ENCODE measurements at places on chromosomes 7 and 10. TPM values are rescaled to one million over a fixed set of nuclear protein-coding genes. Genes with fewer than 3 reads are reported as not detected.

GRCh38 chr7:135800560-135800959 lies 51.9 kb upstream of the FAM180A start:
- H3K4me3 ChIP-seq = no peak overlapping the region
- H3K36me3 ChIP-seq = no peaks in the 10 kb centered on the region
- H3K27me3 ChIP-seq = no peaks in the 10 kb centered on the region
- no peak for DNase-seq
- no peaks in the 10 kb centered on the region for H3K4me1 ChIP-seq

DNA sequence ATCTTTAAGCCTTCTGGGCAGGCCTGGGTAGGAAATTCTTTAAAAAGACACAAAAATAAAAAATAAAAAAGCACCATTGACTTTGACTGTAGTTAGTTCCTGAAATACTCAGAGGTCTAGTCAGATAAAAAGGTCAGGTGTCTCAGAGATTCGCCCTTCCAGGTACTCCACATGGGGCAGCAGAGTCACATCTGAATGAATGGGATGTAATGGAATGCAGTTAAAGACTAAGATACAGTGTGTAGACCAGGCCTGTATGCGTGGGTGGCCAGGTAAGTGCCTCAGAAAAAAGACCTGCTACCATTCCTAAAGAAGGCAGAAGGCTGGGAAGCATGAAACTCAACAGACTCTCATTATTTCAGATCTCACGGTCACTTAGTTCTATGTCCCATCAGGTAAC lies 68.6 kb upstream of the SEM1 start:
- H3K4me3 ChIP-seq = no peak overlapping the region
- no peaks in the 10 kb centered on the region for H3K4me1 ChIP-seq
- DNase-seq = no peak
- no peak overlapping the region for H3K27ac ChIP-seq
- no peaks in the 10 kb centered on the region for H3K27me3 ChIP-seq

ZPBP gene
- total RNA-seq = not detected

FOXP2 gene
- not detected for total RNA-seq

DNA sequence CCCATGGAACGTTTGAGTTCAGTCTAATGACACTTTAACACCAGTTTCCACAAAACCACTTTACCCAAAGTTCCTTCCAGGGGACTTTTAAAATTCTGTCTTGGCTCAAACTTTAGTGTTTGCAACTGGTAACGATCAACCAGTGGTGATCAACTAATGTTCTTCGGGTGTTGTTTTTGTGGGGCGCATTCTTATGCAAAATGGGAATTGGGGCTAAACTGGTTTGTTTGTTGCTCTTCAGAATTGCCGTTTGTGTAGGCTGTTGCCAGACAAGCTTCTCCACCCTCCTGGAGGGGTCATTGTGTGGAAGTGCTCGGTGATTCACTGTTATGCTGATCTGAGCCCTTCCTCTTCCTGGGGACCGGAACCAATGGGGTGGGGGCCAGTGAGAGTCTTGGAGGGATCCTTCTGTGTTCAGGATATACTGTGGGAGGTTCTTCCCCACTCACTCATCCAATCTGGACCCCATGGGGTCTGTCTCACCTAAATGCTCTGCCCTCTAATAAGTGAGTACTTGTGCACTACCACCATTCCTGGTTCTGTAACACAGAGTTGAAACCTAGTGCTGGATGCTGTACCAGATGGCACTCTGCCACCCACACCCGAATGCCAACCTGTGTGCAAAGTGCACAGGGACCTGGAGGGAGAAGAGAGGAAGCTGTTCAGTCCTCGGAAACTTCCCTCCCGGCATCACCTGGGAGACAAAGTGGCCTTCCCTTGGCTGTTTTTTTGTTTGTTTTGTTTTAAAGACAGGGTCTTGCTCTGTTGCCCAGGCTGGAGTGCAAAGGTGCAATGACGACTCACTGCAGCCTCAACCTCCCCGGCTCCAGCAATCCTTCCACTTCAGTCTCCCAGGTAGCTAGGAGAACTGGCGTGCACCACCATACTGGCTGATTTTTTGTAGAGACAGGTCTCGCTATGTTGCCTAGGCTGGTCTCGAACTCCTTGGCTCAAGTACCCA lies 2.1 kb downstream of the NFE2L3 start:
- H3K36me3 ChIP-seq = no peaks in the 10 kb centered on the region
- H3K27ac ChIP-seq = no peak overlapping the region

STARD3NL gene
- total RNA-seq = 29.4 TPM

DNA sequence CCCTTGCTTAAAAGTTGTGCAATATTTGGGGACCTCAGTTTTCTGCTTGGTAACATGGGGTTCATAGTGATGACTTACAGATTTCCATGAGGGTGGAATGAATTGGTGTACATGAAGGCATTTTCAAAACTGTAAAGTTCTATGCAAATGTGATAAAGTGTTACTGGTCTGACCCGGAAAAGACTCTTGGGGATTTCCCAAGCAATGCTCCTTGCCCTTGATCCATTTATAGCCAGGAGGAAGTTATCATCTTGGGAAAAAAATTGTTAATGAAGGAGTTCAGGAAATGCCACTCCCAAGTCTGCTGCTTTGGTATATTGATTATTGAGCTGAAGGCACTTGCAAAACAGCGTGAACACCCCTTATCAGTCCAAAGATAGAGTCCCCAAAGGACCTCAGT lies 96.3 kb upstream of the ZPBP start:
- no peak overlapping the region for H3K4me3 ChIP-seq
- no peak overlapping the region for H3K27ac ChIP-seq
- H3K27me3 ChIP-seq = no peaks in the 10 kb centered on the region
- no peaks in the 10 kb centered on the region for H3K4me1 ChIP-seq

DNA sequence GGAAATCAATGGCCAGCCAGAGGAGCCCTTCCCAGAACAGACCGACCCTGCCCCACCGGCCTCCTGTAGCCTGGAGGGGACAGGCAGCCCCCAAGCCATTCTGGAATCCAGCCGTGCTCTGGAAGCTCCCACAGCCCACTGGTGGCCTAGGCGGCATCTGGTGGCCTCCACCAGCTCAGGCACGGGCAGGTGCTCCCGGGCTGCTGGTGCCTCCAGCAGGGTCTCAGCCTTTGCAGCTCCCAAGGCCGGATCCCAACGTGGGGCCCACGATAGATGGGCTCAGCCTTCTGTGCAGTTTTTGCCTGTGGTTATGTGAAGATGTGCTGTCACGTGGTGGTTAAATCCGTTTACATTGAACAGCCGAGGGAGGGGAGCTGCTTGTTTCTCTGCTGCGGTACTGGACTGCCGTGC lies 44.4 kb downstream of the JAKMIP3 start:
- no peak overlapping the region for H3K4me3 ChIP-seq
- H3K27me3 ChIP-seq = no peaks in the 10 kb centered on the region
- no peak overlapping the region for H3K27ac ChIP-seq
- H3K36me3 ChIP-seq = no peaks in the 10 kb centered on the region
- no peak for DNase-seq

PCDH15 gene
- total RNA-seq = not detected

- no peaks in the 10 kb centered on the region for H3K36me3 ChIP-seq
- no peaks in the 10 kb centered on the region for H3K27me3 ChIP-seq
- peaks cover 58% of the 10 kb centered on the region for H3K4me1 ChIP-seq
- DNase-seq = no peak
- H3K4me3 ChIP-seq = no peak overlapping the region
- H3K27ac ChIP-seq = no peak overlapping the region
These were observed 1.6 kb downstream of the CHN2 start for GRCh38 chr7:29196191-29196590.

DNA sequence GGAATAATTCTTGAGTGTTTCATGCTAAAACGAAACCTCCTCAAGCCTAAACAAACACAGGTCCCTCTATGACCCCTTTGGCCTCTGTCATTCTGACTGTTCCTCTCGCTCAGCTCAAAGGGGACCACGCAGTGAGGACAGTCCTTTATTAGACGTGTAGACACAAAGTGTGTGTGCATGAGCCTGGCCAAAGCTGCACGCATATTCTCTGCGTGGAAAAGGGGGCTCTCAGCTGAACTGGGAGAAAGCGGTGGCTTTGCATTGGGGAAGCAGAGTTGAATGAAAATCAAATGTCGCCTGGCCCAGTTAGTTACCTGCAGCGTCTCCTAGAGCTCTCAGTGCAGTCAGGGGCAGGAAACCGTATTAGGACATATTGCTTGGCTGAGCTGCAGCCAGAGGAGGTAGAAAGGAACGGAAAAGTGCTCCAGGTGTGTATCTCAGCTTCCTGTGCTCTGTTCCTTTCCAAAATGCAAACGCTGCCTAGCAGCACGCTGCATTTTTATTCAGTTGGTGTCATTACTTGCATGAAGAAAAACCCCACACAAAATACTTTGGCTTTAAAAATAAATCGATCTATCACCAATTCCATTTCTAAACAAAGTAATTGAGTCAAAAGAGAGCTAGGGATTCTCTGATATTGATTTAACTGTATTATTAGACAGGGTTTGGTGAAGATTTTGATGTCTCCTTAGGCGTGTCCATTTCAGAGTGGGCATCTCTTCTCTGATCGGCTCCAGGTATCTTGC lies 4.9 kb downstream of the GATA3 start:
- H3K27me3 ChIP-seq = no peaks in the 10 kb centered on the region
- H3K27ac ChIP-seq = no peak overlapping the region

- DNase-seq = no peak
- no peak overlapping the region for H3K4me3 ChIP-seq
- H3K27ac ChIP-seq = no peak overlapping the region
- H3K4me1 ChIP-seq = no peaks in the 10 kb centered on the region
- no peaks in the 10 kb centered on the region for H3K27me3 ChIP-seq
These were observed 113.4 kb upstream of the TCERG1L start for GRCh38 chr10:131424836-131425491.

- H3K27ac ChIP-seq = no peak overlapping the region
- H3K4me3 ChIP-seq = no peak overlapping the region
- no peak for DNase-seq
- no peaks in the 10 kb centered on the region for H3K36me3 ChIP-seq
- no peaks in the 10 kb centered on the region for H3K27me3 ChIP-seq
These were observed 101.8 kb upstream of the STRIP2 start for GRCh38 chr7:129332254-129333035.

GRCh38 chr10:106857213-106857612 lies 307.3 kb downstream of the SORCS1 start:
- no peaks in the 10 kb centered on the region for H3K4me1 ChIP-seq
- H3K36me3 ChIP-seq = no peaks in the 10 kb centered on the region
- no peaks in the 10 kb centered on the region for H3K27me3 ChIP-seq
- no peak overlapping the region for H3K27ac ChIP-seq
- no peak for DNase-seq

SLC26A4 gene
- 0.19 TPM for total RNA-seq

GRCh38 chr7:70374772-70375533 lies 757.0 kb upstream of the GALNT17 start:
- H3K36me3 ChIP-seq = no peaks in the 10 kb centered on the region
- peaks cover 14% of the 10 kb centered on the region for H3K4me1 ChIP-seq
- H3K27ac ChIP-seq = no peak overlapping the region
- H3K4me3 ChIP-seq = no peak overlapping the region

DNA sequence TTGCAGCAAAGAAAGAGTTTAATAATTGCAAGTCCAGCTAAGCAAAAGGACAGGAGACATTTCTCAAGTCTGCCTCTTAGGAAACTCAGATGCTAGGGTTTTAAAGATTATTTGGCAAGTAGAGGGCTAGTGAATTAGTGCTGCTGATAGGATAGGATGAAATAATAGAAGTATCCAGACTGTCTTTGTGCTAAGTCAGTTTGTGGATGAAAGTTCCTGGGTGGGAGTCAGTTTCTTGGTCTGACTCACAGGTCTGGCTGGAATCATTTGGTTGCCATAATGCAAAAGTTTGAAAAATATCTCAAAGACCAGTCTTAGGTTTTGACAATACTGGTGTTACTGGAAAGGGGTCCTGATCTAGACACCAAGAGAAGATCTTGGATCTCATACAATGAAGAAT lies 42.6 kb upstream of the INHBA start:
- H3K27me3 ChIP-seq = no peaks in the 10 kb centered on the region
- no peaks in the 10 kb centered on the region for H3K36me3 ChIP-seq
- no peak for DNase-seq
- no peak overlapping the region for H3K4me3 ChIP-seq
- H3K4me1 ChIP-seq = no peaks in the 10 kb centered on the region

GRCh38 chr7:47148536-47149207 lies 433.2 kb downstream of the TNS3 start:
- H3K4me1 ChIP-seq = 0 out of 2 replicates have a peak, but pooled peaks cover 4% of the 10 kb centered on the region
- no peaks in the 10 kb centered on the region for H3K36me3 ChIP-seq
- H3K4me3 ChIP-seq = no peak overlapping the region
- H3K27me3 ChIP-seq = no peaks in the 10 kb centered on the region
- no peak for DNase-seq

- peaks cover 13% of the 10 kb centered on the region for H3K4me1 ChIP-seq
- DNase-seq = no peak
- H3K27me3 ChIP-seq = peaks cover 4% of the 10 kb centered on the region
These were observed 76.6 kb upstream of the PFKP start for GRCh38 chr10:2990764-2991163.

- no peak overlapping the region for H3K4me3 ChIP-seq
- no peaks in the 10 kb centered on the region for H3K36me3 ChIP-seq
- no peak overlapping the region for H3K27ac ChIP-seq
- no peak for DNase-seq
- H3K4me1 ChIP-seq = peaks cover 19% of the 10 kb centered on the region
- H3K27me3 ChIP-seq = no peaks in the 10 kb centered on the region
These were observed 396.1 kb downstream of the TNS3 start for GRCh38 chr7:47185839-47186238.

- no peak for DNase-seq
- H3K27ac ChIP-seq = no peak overlapping the region
- no peaks in the 10 kb centered on the region for H3K4me1 ChIP-seq
- H3K4me3 ChIP-seq = no peak overlapping the region
- no peaks in the 10 kb centered on the region for H3K36me3 ChIP-seq
These were observed 243.0 kb downstream of the BICC1 start for GRCh38 chr10:58755677-58756076.

SH2D4B gene
- total RNA-seq = not detected

- DNase-seq = no peak
- no peak overlapping the region for H3K4me3 ChIP-seq
- H3K4me1 ChIP-seq = no peaks in the 10 kb centered on the region
- H3K27me3 ChIP-seq = no peaks in the 10 kb centered on the region
- no peak overlapping the region for H3K27ac ChIP-seq
These were observed 57.8 kb upstream of the ANKRD30A start for GRCh38 chr10:37067576-37067975.

GRCh38 chr7:88226886-88227516 lies 7.2 kb upstream of the SRI start:
- no peak overlapping the region for H3K27ac ChIP-seq
- no peaks in the 10 kb centered on the region for H3K36me3 ChIP-seq
- H3K4me1 ChIP-seq = no peaks in the 10 kb centered on the region
- H3K27me3 ChIP-seq = no peaks in the 10 kb centered on the region
- no peak overlapping the region for H3K4me3 ChIP-seq
- no peak for DNase-seq

OR2A5 gene
- not detected for total RNA-seq

GRCh38 chr7:131935180-131935579 lies 378.8 kb upstream of the PODXL start:
- no peak overlapping the region for H3K27ac ChIP-seq
- H3K4me1 ChIP-seq = no peaks in the 10 kb centered on the region
- no peaks in the 10 kb centered on the region for H3K36me3 ChIP-seq
- H3K27me3 ChIP-seq = no peaks in the 10 kb centered on the region
- H3K4me3 ChIP-seq = no peak overlapping the region

GRCh38 chr7:11737723-11738122 lies 94.3 kb downstream of the THSD7A start:
- no peak overlapping the region for H3K27ac ChIP-seq
- H3K27me3 ChIP-seq = no peaks in the 10 kb centered on the region
- no peak for DNase-seq
- no peaks in the 10 kb centered on the region for H3K4me1 ChIP-seq

PROSER2 gene
- not detected for total RNA-seq

All from Karpas-422 (cell line).